Activated T-cell treated with anti-CD3 and anti-CD28 coated beads, Interleukin-2, amount 50 U/mL, for 24 hours (primary cell): ENCODE measurements at places on chromosomes 16 and 17.

GRCh38 chr17:28509789-28510188 is 3.6 kb downstream of the FOXN1 start:
- no peak for DNase-seq

- no peak for DNase-seq
These were observed 434 bp upstream of the CPSF4L start for GRCh38 chr17:73261952-73262675.

- DNase-seq: no peak
These were observed 382.4 kb downstream of the SNX29 start for GRCh38 chr16:12358898-12359297.

GRCh38 chr17:44905006-44906000 is 6.1 kb upstream of the EFTUD2 start:
- DNase-seq: no peak

DNA sequence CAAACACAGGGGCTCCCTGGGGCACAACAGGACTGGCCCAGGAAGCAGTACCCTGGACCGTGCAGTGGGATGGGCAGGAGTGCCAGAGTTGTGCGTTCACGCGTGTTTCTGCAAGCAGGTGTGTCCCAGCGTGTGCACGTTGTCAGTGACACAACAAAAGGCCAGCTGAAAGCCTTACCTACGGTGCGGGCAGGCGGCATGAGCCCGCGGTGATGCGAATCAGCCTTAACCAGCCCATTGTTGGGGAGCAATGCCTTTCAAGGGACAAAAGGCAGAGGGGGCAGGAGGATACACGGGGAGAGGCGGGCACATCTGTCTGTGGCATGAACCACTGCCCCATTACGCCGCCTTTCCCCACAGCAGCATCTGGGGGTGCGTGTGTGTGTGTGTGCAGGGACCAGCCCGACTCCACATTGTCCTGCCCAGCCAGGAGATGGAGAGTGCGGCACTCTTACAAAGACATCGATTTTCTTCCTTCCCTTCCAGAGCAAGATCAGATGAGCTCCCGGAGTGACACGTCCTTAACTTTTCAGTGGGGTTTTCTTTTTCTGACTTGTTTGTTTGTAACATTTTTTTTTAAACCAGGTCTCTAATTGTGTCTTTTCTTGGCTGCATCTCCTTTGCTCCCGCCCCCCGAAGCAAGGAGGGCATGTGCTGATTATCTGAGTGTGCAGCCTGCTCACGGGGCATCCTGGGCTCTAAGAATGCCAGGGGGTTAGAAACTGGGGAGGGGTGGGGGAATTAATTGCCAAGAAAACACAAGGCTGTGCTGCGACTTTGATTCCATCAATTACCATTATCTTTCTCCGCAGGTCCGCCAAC is 158.1 kb downstream of the ZNF423 start:
- DNase-seq: no peak

GRCh38 chr17:48878920-48879898 is 13.4 kb upstream of the ATP5MC1 start:
- peak; percentile 58 for DNase-seq

- DNase-seq: no peak
These were observed 26.7 kb downstream of the DNASE1 start for GRCh38 chr16:3681206-3681605.

DNA sequence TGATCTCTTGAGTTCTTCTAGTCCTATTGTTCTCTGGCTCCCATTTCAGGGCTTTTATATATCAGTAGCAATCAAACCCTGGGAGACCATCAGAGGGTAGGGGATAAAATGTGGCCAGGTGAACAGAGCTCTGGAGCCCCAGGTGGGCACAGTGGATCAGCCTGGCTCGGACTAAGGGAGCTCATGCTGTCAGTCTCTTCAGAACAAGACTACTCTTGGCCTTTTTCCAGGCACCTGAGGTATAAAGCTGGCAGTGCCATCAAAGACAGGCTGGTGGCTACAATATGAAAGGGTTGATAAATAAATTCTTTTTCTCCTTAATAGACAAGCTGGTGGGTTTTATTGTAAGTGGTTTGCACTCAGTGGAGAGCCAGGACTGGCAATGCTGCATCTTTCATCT is 160.0 kb upstream of the CCL2 start:
- no peak for DNase-seq

GRCh38 chr16:57724531-57724930 is 11.0 kb upstream of the KATNB1 start:
- no peak for DNase-seq

DNA sequence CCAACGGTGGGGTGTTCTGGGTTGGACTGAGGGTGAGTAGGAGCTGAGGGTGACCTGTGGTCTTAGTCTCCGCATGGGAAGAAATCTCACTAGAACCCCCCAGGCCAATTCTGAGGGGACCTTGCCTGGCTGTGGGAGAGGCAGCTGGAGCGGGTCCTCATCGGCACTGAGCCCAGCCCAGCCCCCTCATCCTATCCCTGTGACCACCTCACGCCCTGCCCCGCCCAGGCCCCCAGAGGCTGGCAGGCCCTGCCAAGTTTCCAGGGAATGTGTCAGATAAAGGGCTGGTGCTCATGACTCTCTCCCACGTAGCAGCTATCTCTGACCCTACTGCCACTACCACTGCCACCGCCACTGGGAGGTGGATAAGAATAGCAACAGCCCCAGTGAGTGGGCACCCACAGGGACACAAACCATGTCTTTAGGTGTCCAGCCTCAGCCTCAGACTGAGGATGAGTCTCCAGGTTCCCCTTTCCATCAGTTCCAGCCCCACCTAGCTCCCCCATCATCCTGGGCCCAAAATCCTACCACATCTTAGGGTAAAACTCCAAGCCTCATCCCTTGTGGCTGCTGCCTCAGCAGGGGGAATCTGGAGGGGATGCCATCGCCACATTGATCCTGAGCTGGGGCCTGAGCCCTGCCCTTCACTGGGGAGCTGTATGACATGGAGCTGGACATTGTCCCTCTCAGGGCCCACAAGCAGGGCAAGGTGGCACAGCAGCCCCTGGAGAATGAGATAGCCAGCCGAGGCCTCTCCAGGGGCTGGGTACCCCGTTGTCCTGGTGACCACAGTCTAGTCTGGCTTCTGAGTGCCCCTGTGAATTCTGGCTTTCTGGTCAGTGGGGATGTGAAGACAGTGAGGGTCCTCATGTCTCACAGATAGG is 14.9 kb downstream of the CDH16 start:
- no peak for DNase-seq

DNA sequence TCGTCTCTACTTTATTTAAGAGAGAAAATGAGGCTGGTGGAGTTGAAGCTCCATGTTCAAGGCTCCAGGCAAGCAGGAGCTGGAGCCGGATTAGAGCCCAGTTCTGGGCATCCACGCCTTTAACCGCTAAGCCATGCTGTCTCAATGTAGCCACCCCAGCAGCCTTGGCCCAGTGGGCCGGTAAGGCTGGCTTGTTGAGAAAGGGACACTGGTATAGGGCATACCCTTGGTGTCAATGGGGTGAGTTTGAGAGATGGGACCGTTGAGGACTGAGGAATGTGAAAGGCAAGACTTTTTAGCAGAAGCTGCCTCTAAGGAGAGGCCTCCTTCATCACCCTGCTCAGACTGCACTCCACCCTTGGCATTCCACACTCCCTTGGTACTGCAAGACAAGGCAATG is 147.4 kb downstream of the CYLD start:
- no peak for DNase-seq

GRCh38 chr17:79294459-79295071 is 219.9 kb downstream of the ENGASE start:
- peak; percentile 47 for DNase-seq

DNA sequence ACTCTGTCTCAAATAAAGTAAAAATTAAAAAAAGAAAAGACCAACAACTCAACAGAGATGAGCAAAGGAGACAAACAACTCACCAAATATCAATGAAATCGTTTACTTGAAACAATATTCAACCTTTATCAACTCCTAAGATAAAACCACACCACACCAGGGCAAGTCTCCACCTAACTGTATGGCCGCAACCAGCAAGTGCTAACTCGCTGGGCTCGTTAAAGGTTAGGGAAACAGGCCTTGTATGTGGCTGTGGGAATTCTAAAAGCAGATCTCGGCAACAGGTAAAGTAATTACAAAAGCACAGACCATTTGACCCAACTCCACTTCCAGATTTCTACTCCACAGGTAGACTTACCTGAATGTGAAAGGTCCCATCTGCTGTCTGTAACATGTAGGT is 9.3 kb downstream of the ZCCHC14 start:
- no peak for DNase-seq

DNA sequence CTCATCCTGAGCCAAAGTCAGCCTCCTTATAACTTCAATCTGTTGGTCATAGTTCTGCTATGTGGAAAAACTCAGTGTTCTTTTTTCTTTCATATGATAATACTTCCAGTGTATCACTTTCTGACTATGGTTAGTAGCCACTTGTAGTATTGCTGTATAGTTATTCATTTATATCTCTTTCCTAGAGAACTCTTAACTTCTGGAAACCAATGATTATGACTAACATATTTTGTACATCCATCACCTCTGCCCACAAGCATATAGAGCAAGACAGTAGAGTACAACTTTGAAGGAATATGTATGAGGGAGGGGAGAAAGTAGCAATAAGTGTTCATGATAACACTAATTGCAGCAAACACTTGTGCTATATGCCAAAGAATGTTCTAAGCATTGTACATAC is 38.6 kb downstream of the COX10 start:
- DNase-seq: no peak

- DNase-seq: no peak
These were observed 1.5 kb downstream of the SP2 start for GRCh38 chr17:47897561-47897960.

DNA sequence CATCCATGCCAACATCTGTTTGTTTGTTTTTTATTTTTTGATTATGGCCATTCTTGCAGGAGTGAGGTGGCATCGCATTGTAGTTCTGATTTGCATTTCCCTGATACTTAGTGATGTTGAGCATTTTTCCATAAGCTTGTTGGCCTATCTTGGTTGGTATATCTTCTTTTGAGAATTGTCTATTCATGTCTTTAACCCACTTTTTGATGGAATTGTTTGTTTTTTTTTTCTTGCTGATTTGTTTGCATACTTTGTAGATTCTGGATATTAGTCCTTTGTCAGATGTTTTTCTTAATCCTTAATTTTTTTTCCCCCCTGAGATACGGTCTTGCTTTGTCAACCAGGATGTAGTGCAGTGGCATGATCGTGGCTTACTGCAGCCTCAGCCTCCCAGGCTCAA is 43.0 kb downstream of the RNF135 start:
- DNase-seq: no peak

DNA sequence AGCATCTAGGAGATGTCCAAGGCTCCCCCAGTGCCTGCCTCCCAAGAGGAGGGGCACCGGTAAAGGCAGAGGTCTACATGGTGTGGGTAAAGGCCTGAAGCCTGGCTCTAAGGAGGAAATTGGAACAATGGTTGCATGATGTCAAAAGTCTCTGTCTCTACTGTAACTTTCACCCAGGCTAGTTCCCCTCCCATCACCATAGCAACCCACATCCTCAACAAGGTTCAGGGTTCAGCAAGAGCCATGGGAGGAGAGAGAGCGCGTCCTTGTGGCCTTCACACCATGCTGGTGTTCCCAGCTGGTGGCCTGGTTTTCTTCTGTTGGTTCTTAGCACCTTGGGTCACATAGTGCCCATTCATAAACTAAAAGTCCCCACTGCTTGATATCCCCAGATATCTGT is 196.7 kb upstream of the CDH5 start:
- no peak for DNase-seq

GRCh38 chr17:69418535-69418934 is 4.0 kb downstream of the MAP2K6 start:
- DNase-seq: no peak

DNA sequence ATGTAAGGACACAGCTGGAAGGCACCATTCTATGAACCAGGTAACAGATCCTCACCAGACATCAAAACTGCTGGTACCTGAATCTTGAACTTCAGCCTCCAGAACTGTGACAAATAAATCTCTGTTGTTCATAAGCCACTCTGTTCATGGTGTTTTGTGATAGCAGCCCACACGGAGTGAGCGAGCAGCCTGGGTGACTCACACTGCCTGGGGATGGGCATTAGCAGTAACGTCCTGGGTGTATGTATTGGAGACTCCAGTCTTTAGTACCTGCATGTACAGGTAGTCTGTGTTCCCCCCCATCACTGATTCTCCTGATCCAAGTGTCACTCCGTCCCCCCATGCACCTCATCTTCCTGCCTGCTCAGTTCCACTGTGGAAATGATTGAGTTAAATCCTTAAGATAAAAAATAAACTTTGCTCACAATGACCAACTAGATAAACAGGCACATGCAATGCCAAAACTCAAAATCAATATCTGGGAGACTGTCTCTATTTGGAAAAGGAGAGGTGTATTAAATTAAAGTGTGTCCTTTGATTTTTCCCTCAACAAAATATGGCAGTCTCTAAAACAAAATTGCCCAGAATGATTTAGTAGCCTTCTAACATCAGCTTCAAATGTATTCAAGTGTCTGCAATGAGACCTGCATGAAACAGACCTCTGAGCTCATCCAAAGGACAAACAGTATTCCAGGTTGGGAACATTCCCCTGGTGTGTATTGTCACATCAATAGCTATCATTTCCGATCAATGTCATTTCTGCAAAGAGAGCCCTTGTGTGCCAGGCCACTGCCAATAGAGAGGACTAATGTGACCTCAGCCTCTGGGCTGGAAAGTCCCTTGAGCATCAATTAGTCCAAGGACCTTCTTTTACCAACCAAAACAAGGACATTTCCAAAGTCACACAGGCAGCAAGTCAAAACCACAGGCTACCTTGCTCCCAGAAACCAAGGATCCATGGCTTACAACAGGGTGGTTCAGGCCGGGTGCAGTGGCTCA is 12.2 kb upstream of the VAT1L start:
- DNase-seq: no peak

- peak; percentile 98 for DNase-seq
These were observed at the start of gene INPP5K for GRCh38 chr17:1516388-1517161. TSS of gene INPP5K (minus strand) at chr17:1516612. CDS start at chr17:1516499, 113 bp downstream.

DNA sequence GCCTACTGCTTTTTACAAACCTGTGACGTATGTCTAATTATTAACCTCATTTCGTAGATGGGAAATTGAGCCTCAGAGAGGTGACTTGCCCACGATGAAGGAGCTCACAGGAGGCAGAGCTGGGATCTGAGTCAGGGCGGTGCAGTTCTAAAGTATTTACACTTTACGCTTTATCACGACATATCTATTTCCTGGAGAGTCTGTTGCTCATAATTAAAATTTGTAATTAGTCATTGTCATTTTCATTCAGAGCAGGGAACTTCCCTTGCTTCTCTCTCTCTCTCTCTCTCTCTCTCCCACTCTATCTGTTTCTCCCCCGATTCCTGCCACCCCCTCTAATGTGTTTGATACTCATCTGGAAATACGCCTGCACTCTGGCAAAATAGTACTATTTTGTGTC is 5.9 kb downstream of the SLC5A11 start:
- no peak for DNase-seq

GRCh38 chr17:3827124-3827773 is 18.8 kb downstream of the NCBP3 start:
- DNase-seq: peak; percentile 63

- peak; percentile 17 for DNase-seq
These were observed 90.8 kb downstream of the TBC1D16 start for GRCh38 chr17:79944821-79945391.
